CD4-positive, alpha-beta memory T cell (primary cell): ENCODE measurements at places on chromosomes 16 and 17. TPM values are rescaled to one million over a fixed set of nuclear protein-coding genes. Genes with fewer than 3 reads are reported as not detected.

YPEL2 gene
- 42.4 TPM for total RNA-seq

NPW gene
- total RNA-seq = not detected

KCNG4 gene
- total RNA-seq = not detected

WNT9B gene
- total RNA-seq = not detected

GH2 gene
- total RNA-seq = not detected

KRTAP9-3 gene
- not detected for total RNA-seq

KRT222 gene
- total RNA-seq = not detected

RGS11 gene
- total RNA-seq = 0.44 TPM

HBQ1 gene
- not detected for total RNA-seq

SEZ6L2 gene
- 0.70 TPM for total RNA-seq

ABCC11 gene
- not detected for total RNA-seq

CACNG4 gene
- not detected for total RNA-seq

RASL10B gene
- not detected for total RNA-seq

TMEM235 gene
- not detected for total RNA-seq

CPHXL gene
- not detected for total RNA-seq

CBLN1 gene
- total RNA-seq = not detected

TAC4 gene
- total RNA-seq = not detected

CLEC19A gene
- not detected for total RNA-seq

CBFB gene
- 112 TPM for total RNA-seq

PIPOX gene
- total RNA-seq = 3.6 TPM

SLC16A11 gene
- 1.2 TPM for total RNA-seq

GRB7 gene
- not detected for total RNA-seq

FZD2 gene
- not detected for total RNA-seq

MYO18A gene
- 136 TPM for total RNA-seq

POLR2C gene
- total RNA-seq = 78.1 TPM

MEOX1 gene
- 1.7 TPM for total RNA-seq

ZNF624 gene
- total RNA-seq = 11.5 TPM

CCL16 gene
- not detected for total RNA-seq
